ENCODE measurements at places on chromosomes 6 and 20.
A peak's percentile ranks its signal among the peaks of the same experiment; 100 is the strongest.

GRCh38 chr6:79170959-79171358 lies 63.5 kb downstream of the HMGN3 start:
- DNase-seq, result no peak

DNA sequence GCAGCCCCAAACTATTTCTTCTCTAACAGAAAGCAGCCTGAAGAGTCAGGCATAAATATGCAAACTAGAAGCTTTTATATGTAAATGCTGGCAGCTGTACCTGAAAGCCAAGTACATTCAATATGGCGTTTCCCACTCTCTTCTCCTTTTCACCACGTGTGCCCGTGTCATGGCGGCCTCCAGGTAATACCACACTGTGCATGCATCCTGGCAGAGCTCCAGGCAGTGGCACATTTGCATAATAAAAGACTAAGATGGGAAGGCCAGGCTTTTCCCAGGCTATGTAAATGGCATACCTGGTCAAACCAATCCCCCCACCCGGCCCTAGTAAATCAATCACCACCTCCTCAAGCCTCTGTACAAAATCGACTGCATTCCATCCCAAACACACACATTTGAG lies 120.6 kb downstream of the MMUT start:
- no peak for DNase-seq

DNA sequence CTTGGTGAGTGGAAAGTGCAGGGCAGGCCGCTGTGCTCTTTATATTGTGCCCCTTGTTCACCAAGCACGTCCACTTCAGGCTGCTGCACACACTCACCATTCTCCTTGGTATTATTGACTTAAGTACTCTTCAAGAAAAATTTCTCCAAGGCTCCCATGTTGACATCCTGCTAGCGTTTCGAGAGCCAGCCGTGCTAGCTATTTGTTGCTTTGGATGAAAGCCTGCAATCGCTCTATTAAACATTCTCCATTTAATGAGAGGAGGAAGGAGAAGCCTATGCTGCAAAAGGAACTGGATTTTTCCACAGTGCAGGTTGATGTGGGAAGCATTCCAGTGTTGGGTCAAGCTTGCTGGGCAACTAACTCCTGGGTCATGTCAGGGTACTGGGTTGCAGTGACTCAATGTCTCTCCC lies 113.5 kb downstream of the CD83 start:
- DNase-seq, result no peak

- DNase-seq, result peak; percentile 18
These were observed 34.6 kb downstream of the CYP24A1 start for GRCh38 chr20:54139188-54139587.

- peak; percentile 84 for DNase-seq
These were observed 26.2 kb downstream of the SLCO4A1 start for GRCh38 chr20:62668441-62669027.

DNA sequence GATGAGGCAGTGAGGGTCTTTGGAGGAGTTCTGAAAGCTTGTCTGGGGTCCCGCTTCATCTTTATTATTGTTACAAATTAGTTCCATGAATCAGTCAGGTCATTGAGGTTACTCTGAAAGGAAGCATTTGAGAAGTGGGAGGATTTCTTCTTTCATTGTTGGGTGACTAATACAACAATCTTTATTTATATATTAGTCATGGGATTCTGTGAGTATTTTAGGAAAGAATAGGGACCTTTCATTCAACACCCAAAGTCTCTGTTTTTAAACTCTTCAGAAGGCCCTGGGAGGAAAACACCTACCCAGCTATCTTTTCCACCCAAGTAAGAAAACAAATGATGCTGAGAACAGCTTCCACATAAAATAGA lies 98.3 kb downstream of the SOD2 start:
- DNase-seq, result peak; percentile 91

All from GM23248 (cell line).